ENCODE measurements at places on chromosomes 16 and 17.

GRCh38 chr16:27284865-27285675 is 16.5 kb upstream of the NSMCE1 start:
- no peak for DNase-seq

- no peak for DNase-seq
These were observed 916.1 kb downstream of the KCNJ2 start for GRCh38 chr17:71085238-71086033.

DNA sequence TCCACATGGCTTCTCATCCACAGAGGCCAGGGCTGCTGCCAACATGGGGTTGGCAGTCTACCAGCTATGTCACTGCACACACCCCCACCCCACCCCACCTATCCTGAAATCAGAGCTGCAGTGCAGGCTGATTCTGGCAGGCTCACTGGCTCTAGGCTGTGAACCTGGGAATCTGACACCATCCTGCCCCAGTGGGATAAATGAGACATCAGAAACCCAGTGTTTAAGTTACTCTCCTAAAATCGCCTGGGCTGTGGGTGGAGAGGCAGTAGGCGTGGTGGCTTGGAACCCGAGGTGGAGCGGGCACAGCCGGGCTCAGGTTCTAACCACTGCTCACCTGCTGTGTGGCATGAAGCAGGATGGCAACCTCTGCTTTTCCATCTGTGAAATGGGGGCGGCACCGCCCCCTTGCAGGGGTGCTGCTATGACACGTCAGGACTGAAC is 5.6 kb downstream of the SLC38A8 start:
- DNase-seq: no peak

DNA sequence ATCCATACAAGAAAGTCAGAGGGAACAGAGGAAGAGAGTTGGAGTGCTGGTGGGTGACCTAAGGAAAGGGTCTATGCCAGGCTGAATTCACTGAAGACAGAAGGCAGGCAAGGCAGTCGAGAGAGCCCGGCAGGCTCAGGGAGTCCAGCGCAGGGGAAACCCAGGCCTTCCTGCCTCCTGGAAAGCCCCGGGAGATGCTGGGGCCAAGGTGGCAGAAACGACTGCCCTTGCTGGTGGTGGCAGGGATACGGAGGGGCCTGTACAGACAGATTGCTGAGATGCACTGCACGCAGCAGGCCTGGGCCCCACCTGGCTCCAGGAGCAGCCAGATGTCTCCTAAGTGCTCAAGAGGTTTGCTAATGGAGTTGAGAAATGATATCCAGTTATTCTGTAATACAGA is 59.8 kb downstream of the GTF3C1 start:
- no peak for DNase-seq

GRCh38 chr17:61366076-61366714 is 33.4 kb upstream of the TBX2 start:
- no peak for DNase-seq

DNA sequence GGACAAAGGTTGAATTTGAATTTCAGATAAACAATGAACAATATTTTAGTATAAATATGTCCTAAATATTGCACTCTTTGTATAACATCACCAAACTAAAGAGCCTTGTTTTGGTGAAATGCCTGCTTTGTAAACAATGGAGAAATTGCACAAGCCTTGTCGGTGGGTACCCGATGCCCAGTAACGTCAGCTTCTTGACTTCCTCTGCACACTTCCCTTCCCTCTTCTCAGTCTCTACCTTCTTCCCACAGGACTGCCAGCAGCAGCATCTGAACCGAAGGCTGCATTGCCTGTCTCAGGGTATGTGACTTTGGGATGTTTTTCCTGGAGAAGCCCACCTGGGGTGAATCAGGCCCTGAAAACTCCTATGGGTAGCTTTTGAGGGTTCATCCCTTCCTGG is 113.9 kb downstream of the UTP18 start:
- DNase-seq: no peak

DNA sequence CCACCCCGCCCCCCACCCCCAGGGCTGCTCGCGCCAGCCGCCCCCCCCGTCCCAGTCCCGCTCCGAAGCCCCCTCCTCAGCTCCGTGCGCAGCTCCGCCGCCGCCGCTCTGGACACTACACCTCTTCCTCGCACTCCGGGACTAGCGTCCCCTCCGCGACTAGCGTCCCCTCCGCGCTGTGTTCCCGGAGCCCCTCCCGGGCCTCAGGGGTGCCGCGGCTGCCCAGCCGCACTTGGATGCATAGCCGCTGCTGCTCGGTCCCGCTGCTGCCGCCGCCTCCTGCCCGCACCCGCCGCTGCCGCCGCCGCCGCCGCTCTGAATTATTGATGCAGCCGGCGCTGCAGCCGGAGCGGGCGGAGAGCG is at the start of gene CBLN1:
CBLN1 (minus strand) TSS at position 359 of the 363 bp plus-strand sequence. CDS start 373 bp downstream, outside the sequence.
- no peak for DNase-seq

DNA sequence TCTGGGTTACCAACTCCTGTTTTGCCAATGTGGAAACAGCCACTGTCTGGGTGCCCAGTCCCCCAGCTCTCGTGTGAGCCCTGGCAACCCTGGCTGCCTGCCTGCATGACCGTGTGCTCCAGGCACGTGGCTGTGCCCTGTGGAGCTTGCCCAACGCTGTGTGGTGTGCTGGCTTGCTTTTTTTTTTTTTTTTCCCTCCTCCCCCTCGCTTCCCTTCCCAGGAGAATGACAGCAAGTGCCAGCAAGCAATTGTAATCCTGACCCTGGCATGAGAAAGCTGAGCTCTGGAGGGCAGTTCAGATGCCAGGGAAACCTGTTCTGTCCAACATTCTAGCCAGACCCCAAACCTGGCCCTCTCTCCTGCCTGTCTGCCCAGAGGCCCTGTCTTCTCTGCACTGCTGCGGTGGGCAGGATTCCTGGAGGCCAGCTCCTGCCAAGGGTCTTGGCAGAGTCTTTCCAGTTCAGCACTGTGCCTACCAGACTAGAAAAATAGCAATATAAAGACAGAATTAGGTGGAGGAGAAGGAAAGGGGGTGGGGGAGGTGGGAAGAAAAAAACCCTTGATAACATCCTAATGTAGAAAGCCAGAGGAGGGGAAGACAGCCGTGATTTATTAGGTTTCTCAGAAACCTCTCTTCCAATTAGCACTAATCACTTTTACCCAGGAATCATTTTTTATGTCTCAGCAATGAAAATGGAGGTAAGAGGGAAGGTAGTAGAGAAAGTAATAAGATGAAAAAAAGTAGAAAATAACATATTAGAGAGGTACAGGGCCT is 9.0 kb downstream of the HLF start:
- DNase-seq: peak; percentile 98

- no peak for DNase-seq
These were observed 20.6 kb downstream of the ABAT start for GRCh38 chr16:8694795-8695728.

GRCh38 chr16:60776281-60776680 is 1260.0 kb downstream of the CDH8 start:
- DNase-seq: no peak

DNA sequence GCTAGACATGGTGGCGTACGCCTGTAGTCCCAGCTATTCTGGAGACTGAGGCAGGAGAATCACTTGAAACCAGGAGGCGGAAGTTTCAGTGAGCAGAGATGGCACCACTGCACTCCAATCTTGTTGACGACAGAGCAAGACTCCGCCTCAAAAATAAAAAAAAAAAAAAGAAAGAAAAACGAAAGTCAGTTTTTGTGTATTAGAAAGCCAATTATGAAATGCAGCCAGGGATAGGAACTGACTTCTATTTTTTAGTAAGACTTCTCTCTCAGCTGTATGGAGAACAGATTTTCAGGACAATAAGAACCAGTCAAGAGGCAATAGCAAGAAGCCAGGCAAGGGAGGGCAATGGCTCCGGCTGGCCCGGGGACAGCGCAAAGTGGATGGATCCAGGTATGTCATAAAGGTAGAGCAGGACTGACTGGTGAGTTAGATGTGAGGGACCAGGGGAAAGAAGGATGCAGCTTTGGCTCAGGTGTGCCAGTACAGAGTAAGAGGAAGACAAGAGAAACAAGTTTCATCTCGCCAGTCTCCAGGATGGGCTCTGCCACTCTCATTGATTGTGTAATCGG is 12.5 kb upstream of the CCL1 start:
- no peak for DNase-seq

GRCh38 chr16:9169094-9169493 is 77.7 kb downstream of the HAPSTR1 start:
- DNase-seq: no peak

GRCh38 chr16:21620592-21620991 is 21.2 kb downstream of the METTL9 start:
- no peak for DNase-seq

- no peak for DNase-seq
These were observed 728 bp upstream of the NMT1 start for GRCh38 chr17:45060382-45060796.

- no peak for DNase-seq
These were observed 103.8 kb downstream of the RAB11FIP4 start for GRCh38 chr17:31495022-31495885.

DNA sequence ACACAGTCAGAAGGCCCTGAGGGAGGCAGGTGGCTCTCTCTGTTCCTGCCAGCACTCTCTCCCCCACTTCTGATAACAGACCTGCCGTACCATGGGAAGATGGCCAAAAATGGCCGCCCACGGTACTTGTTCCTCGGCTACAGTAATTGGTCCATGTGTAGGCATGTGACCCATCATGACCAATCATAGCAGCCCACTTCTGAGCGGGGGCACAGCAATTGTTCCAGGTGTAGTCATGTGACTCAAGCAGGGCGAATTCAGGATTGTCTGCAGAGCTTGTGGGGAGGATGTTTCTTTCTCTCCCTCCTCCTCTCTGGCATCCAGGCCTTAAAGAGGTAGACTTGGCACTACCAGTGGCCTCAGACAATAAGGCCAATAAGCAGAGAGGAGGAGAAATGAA is 250.4 kb downstream of the MRTFB start:
- peak; percentile 36 for DNase-seq

DNA sequence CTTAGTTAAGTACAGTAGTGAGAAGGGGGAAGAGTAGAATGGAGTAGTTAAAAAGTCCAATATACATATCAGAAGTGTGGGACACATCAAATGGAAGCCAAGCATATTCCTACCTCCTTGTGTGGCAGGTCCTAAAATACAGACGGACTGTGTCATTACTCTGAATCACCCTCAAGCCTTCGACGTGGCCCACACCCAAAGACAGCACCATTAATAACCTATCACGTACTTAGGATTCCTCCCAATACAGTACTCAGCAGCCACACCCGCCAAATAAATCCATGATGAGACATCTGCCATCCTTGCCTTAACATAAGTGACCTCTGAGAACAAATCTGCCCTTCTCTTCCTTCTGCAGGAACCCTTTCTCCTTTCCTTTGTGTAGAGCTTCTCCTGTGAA is 38.9 kb downstream of the UBE2G1 start:
- DNase-seq: no peak

GRCh38 chr16:84334058-84334457 is 34.3 kb upstream of the ATP2C2 start:
- DNase-seq: no peak

DNA sequence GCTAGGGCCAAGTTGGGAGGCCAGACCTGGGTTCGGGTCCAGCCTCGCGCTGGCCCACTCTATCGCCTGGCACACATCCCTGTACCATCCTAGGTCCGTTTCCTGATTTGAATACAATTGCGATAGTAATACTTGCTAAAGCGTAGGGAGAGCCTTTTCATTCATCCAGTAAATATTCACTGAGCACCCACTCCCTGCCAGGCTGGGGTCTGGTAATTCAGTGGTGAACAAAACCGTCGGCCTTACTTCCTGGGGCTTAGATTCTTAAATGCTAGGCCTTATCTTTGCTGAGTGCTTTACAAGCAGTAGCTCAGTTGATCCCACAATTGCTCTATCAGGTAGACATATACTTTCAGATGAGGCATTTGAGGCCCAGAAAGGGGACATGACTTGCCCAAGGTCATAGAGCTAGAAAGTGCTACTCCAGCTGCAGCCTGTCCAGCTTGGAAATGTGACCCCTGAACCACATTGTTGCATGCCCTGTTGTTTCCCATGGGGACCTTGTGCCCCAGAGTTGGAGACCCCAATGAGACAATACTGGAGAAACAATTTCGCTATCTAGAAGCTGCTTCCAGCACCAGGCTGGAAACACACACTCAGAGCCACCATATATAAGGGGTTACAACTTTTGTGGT is 691 bp downstream of the USB1 start:
- no peak for DNase-seq

GRCh38 chr17:49514071-49514721 is 19.1 kb downstream of the NGFR start:
- peak; percentile 32 for DNase-seq

DNA sequence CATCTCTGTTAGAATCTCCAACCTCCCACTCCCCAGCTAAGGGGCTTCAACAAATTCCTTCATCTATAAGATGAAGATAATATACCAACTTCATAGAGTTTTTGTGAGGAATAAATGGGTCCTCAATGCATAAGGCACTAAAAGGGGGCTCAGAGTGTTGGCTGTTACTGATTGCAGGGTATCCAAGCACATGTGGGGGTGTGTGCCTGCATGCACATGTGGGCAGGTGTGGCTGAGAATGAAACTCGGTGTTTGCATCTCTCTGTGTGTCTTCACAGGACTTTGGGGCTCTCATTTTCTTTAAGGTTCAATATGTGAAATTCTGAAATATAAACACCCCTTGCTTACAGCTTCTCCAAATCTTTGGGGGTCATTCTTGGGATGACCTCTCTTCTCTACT is 4.1 kb upstream of the PPP1R9B start:
- DNase-seq: no peak

DNA sequence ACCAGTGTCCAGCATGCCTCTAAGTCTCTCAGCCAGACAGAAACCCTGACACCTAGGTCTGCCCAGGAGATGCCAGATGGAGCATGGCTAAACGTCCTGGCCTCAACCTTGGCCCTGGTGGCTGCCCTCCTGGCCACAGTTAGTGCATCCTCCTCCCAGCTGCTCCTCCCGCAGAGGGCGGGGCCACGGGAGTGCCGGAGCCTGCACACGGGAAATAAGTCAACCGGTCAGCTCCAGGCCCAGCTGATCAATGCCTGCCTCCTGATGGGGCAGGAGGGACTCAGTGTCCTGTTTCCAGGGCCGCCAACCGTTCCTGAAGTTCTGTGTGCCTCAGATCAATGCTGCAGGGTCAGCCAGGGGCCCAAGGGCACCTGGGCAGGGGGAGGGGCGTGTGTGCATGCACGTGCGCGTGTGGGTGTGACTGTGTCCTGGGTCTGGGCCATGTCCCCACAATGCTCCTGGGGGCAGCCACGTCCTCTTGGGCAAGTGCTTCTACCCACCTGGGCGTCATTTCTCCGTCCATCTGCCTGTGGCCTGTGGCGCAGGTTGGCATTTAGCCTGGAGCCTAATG is 4.6 kb upstream of the KCNJ12 start:
- peak; percentile 81 for DNase-seq

GRCh38 chr17:72004611-72005331 is 116.0 kb upstream of the SOX9 start:
- no peak for DNase-seq
